Renal cortex interstitium (tissue), 15 donors: ENCODE measurements at places on chromosomes 3 and 15. TPM values are rescaled to one million over a fixed set of nuclear protein-coding genes. Genes with fewer than 3 reads are reported as not detected.

DNA sequence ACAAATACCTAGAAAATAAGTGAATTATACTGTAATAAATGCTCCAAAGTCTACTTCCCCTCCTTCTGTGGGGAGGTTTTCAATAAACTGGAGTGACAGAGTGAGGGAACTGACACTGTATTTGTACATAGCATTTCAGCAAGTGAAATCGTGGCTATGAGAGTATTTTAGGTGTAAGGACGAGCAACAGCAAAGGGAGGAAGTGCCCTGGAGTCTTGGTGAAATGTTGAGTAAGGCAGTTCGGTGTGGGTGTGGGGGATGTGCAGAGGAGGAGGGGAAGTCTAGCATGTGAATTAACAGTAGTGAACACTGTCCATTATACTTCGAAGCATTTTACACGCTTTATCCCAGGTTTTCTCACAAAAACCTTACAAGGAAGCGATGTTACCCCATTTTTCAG lies 18.1 kb upstream of the P2RY13 start:
- no peak for DNase-seq

DNA sequence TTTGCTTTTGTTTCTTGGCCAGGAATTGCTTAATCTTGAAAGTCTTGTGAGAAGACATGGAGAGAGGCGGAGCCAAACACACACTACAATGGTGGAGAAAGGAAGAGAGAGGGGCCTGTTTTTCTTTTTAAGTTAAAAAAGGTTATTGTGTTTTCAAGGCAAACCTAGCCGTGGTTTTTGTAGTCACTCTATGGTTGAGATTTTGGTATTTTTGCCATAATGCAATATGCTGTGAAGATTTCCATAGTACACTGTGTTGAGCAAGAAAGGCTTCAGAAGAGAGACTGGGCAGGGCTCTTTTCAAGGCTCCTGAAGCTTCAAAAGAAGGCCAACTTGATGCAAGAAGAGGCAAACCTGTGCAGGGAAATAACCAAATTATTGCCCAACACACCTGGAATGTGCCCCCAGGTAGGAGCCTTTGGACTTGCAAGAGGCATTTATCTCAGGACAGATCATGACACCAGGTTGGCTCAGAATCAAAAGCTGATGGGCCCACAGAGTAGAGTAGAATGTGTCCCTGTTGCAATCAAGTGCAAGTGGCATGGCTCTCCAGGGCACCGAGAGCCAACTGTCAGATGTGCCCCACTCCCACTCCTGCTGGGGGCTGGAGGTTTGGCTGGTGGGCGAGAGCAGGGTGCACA lies 22.1 kb downstream of the AMOTL2 start:
- no peak for DNase-seq

- no peak for DNase-seq
Observed at GRCh38 chr3:103127098-103127630, 692.3 kb downstream of the ZPLD1 start.

DNA sequence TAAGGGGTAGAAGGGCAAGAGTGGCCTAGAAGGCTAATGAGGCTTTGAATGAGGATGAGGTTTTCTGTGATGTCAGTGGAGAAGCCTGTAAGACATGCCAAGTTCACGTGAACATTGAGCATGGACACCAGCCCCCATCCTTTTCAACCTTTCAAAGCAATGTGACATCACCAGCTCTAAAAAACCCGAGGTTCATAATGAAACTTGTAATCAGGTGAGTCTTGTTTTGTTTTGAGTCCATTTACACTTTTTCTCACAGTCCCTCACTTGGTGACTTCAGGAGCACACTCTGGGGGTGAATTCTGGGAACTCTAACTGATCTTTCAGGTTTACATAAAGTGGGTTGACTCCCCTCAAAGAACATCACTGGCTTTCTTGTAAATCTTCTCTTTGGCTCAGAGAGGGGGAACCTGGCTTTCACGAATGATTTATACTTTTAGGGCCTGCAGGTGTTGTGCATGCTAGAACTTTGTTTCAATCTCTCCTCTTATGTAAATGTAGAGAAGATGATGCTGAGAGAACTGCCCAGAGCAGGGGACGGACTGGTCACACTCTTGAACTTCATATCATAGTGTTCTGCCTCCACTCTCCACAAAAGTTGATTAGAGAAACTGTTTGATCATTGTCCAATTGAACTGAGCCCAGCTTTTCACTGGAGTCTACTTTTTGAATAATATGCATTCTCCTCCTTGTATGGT lies 224.7 kb upstream of the SATB1 start:
- DNase-seq: no peak

DNA sequence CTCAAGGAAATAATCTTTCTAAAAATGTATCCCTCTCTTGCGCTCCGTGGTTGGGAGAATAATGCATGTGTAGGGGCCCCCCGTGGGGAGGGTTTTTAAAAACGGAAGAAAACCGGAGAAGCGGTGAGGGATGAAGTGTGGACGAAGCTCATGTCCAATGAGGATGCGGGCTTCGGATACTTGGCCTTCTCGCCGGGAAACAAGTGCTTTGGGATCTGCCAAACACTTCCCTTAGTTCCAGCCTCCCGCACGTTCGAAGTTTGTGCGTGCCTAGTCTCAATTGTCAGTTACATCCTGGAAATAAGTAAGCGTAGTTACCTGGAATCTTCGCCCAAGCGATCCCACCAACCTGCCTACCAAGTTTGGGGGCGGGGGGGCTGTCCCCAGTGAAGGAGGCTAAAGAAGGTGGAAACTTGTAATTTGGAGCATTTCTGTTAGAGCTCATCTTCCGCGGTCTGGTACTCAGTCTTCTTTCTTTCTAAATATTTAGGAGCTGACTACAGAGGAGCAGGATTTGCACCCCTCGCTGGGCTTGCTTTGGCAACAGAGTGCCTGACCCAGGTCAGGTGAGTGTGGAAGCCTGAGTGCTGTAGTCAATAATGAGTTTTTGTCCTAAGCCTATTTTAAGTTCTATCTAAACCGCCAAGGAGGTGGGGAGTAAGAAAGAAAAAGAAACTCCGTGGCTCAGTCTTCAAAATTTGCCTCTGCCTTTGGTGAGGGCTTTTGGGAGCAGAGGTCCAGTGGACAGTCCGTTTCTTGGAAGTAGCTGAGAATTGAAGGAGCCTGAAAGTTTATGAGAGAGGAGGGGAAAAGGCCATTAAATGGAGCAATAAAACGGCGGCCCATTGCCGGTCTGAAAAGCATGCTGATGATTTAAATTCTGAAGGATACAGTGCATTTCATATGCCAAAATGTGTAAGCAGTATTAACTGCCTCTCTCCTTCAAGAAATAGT lies 1.1 kb downstream of the ITPR1 start:
- DNase-seq: no peak

GRCh38 chr3:69161587-69162307 lies 39.4 kb upstream of the LMOD3 start:
- no peak for DNase-seq

- no peak for DNase-seq
Observed at GRCh38 chr15:40006646-40007045, 32.3 kb downstream of the SRP14 start.

DNA sequence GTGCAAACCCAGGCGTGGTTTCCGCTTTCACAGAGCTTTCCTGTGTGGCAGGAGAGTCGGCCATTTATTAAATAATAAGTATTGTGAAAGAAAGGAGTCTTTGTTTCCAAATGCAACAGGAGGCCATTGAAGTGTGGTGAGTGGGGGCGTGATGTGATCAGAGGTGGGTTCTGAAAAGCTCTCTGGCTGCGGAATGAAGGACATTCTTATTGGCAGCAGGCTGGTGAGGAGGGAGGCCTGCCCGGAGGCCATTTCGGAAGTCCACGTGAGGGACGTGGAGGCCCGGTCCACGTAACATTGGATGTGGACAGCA lies 11.1 kb downstream of the ARNT2 start:
- no peak for DNase-seq

- no peak for DNase-seq
Observed at GRCh38 chr3:106341586-106342162, 472.9 kb upstream of the CBLB start.

DNA sequence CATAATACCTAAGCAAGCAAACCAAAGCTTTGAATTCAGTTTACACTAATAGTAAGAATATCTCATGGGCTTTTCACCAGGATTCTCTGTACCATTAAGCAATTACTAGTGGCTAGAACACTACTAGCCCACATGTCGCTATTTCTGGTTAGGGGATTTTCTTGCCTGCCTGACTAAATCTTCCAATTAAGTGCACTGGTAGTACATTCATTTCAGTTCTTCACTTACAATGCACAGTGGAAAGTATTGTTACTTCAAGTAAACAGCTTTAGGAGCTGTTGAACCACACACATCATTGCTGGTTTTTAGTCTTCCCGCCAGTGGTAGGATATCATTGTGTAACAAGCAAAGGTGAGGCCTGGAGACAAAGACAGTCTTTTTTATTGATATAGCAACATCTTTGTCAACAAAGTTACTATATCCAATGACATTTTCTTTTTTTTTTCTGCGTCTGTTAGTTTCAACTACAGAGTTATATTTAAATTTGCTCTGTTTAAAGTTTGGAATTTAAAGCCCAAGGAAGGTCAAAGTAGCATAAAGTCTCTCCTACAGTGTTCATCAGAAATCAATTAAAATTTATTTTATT lies 826.8 kb upstream of the NR2F2 start:
- DNase-seq: no peak

DNA sequence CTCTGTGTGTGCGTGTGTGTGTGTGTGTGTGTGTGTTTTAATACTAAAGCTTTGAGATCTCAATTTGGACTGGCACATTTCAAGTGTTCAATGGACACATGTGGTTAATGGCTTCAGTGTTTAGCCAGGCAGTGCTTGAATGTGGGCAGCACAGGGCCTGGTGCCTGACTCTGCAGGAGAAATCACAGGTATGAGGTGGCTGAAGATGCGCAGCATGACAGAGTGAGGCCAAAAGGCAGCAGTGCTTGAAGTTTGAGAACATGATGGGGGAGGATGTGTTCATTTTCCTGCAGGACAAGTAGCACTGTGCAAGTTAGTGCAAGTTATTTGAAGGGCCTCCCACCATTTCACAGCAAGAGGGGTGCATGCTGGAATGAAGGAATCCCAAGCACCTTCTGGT lies 620.5 kb upstream of the TBL1XR1 start:
- DNase-seq: no peak

DNA sequence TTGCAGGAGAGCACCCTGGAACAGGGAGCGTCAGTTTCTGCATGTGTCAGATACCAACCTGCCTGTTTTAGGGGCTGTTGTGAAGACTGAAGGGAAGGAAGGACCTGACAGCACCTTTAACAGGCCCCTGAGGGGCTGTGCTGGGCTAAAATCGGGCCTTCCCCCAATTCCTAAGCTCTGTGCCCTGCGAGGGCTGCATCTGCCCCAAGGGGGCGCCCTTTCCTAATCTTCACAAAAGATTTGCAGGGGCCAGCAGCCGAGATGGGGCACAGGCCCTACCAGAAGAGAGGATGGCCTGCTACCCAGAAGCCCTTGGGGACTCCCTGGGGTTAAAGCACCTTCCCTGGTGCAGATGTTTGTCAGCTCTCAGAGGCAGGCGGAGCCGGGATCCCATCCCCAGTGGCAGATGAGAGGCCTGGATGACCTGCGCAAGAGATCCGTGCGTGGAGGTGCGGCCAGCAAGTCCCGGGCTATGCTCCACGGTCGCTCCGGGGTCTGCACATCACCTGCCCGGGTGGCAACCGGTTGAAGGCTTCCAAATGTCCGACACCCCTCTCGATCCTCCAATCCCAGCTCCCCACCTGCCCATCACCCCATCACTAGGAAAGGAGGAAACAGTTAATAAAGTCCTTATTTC lies 53.6 kb downstream of the RHCG start:
- DNase-seq: peak; percentile 13

DNA sequence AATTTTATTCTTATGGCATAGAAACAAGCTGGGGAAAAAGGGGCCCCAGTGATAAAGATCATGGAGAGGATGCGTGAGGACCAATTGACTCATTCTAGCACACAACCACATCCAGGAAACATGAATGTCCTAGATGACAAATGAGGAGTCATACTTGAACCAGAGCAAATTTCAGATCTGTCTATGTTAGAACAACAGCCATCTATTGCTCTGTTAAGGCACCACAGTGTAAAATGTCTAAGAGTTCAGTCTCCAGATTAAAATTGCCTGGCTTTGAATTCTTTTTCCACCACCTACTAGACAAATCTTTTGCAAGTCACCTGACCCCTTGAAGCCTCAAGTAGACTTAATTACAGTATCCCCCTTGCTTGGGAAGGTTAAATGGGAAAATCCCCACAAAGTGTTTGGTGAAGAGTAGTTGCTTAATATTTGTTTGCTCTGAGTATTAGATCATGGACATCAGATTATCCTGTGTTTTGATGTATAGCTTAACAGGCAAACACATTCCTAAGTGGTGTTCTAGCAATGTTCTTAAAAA lies 258.7 kb upstream of the TGFBR2 start:
- DNase-seq: no peak

The P2RY1 gene
- 2.6 TPM for polyA plus RNA-seq

The TXNRD3 gene
- polyA plus RNA-seq: 17.1 TPM

The SETD5 gene
- 118 TPM for polyA plus RNA-seq
